Left ventricle myocardium inferior (tissue), 1 donor: ENCODE measurements at places on chromosomes 4 and X. TPM values are rescaled to one million over a fixed set of nuclear protein-coding genes. Genes with fewer than 3 reads are reported as not detected.
A peak's percentile ranks its signal among the peaks of the same experiment; 100 is the strongest.

DNA sequence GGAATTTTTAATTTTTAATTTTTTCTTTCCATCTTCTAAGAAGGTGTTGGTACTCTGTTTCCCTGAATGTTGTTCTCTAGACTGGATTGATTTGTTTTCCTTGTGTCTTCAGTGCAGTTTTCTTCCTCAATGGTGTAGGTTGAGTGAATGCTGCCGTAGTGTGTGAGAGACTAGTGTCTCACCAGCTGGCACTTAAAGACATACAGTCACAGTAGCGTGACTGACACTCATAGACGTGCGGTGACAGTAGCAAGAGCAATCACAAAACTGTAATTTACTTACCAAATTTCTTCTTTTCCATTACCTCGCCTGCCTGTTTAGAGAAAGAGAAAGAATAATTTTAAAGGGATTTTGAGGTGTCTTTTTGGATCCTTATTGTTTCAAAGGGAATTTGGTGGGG is 21.4 kb upstream of the PGM2 start:
- H3K4me1 ChIP-seq, result no peaks in the 10 kb centered on the region
- DNase-seq, result no peak

GRCh38 chrX:131816551-131817136 is 206.5 kb upstream of the STK26 start:
- H3K4me3 ChIP-seq, result peak overlapping the region; percentile 50
- H3K4me1 ChIP-seq, result no peaks in the 10 kb centered on the region
- H3K27me3 ChIP-seq, result no peaks in the 10 kb centered on the region
- H3K36me3 ChIP-seq, result no peaks in the 10 kb centered on the region
- H3K27ac ChIP-seq, result peak overlapping the region; percentile 69
- no peak for DNase-seq

GRCh38 chr4:164606478-164606877 is 147.5 kb upstream of the SMIM31 start:
- H3K4me3 ChIP-seq, result no peak overlapping the region
- no peaks in the 10 kb centered on the region for H3K36me3 ChIP-seq
- no peaks in the 10 kb centered on the region for H3K27me3 ChIP-seq
- no peak overlapping the region for H3K27ac ChIP-seq

DNA sequence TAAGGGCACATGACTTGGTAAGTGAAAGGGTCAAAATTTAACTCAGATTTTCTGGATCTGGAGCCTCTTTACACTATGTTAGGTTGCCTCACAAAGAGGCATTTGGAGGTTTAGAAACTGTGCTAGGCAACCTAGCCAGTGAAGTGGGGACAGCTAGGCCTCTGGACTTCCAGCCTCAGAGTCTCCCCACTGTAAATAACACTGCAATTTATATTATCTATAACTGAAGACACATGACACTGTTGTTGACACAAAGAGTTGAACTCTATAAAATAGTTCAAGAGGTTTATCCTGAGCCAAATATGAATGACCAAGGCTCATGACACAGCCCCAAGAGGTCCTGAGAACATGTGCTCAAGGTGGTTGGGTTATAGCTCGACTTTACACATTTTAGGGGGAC is 74.9 kb upstream of the IQCM start:
- H3K27ac ChIP-seq, result no peak overlapping the region
- H3K4me1 ChIP-seq, result no peaks in the 10 kb centered on the region
- no peaks in the 10 kb centered on the region for H3K27me3 ChIP-seq
- no peaks in the 10 kb centered on the region for H3K36me3 ChIP-seq
- DNase-seq, result no peak

GRCh38 chrX:74422576-74423288 is 1.4 kb downstream of the SLC16A2 start:
- H3K27me3 ChIP-seq, result no peaks in the 10 kb centered on the region
- H3K36me3 ChIP-seq, result no peaks in the 10 kb centered on the region
- DNase-seq, result peak; percentile 64
- peak overlapping the region; percentile 92 for H3K27ac ChIP-seq

The MSL3 gene
- total RNA-seq, result 11.2 TPM

DNA sequence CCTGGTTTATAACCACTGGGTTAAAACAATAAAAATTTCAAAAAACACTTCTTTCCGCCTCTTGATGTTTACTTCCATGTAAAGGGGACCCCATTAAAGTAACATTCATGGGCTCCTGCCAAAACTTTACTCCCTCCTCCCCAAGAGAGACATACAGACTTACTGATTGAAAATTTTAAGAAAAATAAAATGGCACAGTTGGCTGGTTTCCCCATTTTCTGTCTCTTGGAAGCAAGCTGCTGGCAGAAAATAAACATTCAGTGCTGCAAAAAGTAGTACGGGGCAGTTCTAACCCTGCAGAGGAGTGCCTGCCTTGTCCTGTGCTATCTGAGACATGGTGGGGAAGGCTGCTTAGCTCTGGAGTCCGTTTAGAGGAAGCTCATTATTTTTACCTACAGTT is 187.3 kb upstream of the INTU start:
- H3K4me1 ChIP-seq, result no peaks in the 10 kb centered on the region
- H3K27me3 ChIP-seq, result no peaks in the 10 kb centered on the region
- H3K4me3 ChIP-seq, result no peak overlapping the region
- no peaks in the 10 kb centered on the region for H3K36me3 ChIP-seq
- H3K27ac ChIP-seq, result no peak overlapping the region

The SFRP2 gene
- 0.14 TPM for total RNA-seq

The HAUS3 gene
- total RNA-seq, result 6.4 TPM

DNA sequence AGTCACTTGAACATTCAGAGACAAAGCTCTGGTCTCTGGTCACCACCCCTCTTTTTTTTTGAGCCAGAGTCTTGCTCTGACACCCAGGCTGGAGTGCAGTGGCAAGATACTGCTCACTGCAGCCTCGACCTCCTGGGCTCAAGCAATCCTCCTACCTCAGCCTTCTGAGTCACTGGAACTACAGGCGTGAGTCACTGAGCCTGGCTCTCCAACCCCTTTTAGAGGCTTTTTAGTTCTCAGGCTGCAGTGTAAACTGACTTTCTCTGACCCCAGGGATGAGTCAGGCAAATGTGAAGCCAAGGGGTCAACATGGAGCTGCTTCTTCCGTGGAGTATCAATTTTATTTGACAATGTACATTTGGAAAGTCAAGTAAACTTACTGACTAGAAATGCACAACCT is 229.2 kb downstream of the PTTG2 start:
- no peak overlapping the region for H3K4me3 ChIP-seq
- no peak for DNase-seq
- H3K4me1 ChIP-seq, result peaks cover 25% of the 10 kb centered on the region
- no peaks in the 10 kb centered on the region for H3K27me3 ChIP-seq
- no peak overlapping the region for H3K27ac ChIP-seq

DNA sequence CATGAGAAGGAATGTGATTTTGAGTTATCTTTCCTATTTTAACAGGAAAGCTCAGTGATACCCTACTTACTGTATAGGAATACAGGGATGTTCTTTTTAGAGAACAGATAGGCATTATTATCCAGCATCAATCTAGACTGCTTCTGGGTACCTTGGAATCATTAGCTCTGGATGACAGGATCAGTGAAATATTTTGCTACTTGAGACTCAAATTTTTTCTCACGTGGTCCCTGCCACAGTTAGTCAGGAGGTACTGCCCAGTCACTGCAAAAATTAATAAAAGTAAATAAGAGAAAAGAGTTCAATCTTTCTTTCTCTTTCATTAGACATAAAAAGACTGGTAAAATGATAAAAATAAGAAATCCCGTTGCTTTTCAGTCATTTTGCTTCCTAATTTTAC is 5.5 kb downstream of the ZNF827 start:
- H3K27ac ChIP-seq, result no peak overlapping the region
- H3K4me3 ChIP-seq, result no peak overlapping the region
- H3K36me3 ChIP-seq, result no peaks in the 10 kb centered on the region
- peaks cover 62% of the 10 kb centered on the region for H3K4me1 ChIP-seq

- H3K4me3 ChIP-seq, result no peak overlapping the region
- H3K4me1 ChIP-seq, result peaks cover 53% of the 10 kb centered on the region
- no peak overlapping the region for H3K27ac ChIP-seq
- H3K36me3 ChIP-seq, result no peaks in the 10 kb centered on the region
- no peak for DNase-seq
These were observed 39.2 kb downstream of the AFAP1 start for GRCh38 chr4:7900334-7900909.
